ENCODE measurements at places on chromosomes 12 and 14.

DNA sequence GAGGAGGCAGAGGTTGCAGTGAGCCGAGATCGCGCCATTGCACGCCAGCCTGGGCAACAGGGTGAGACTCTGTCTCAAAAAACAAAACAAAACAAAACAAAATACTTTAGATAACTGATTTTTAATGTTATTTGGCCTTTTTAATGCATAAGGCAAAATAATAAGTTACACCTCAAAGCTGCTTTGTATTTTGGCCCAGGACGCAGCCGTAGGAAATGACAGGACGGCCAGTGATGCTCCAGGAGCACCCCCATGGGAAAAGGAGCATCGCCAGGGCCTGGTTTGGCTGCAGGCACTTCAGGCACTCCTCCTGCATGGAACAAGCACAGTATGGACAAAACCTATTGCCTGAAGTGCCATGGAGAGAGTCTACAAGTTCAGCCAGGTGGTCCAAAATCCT, 3.5 kb upstream of the NFKBIA start:
- no peak for DNase-seq

- no peak for DNase-seq
These were observed 37.3 kb downstream of the CCDC85C start for GRCh38 chr14:99566390-99567354.

GRCh38 chr12:128856035-128856790, 2.9 kb downstream of the GLT1D1 start:
- DNase-seq: no peak

- no peak for DNase-seq
These were observed 4.5 kb downstream of the ITPR2 start for GRCh38 chr12:26828280-26829073.

DNA sequence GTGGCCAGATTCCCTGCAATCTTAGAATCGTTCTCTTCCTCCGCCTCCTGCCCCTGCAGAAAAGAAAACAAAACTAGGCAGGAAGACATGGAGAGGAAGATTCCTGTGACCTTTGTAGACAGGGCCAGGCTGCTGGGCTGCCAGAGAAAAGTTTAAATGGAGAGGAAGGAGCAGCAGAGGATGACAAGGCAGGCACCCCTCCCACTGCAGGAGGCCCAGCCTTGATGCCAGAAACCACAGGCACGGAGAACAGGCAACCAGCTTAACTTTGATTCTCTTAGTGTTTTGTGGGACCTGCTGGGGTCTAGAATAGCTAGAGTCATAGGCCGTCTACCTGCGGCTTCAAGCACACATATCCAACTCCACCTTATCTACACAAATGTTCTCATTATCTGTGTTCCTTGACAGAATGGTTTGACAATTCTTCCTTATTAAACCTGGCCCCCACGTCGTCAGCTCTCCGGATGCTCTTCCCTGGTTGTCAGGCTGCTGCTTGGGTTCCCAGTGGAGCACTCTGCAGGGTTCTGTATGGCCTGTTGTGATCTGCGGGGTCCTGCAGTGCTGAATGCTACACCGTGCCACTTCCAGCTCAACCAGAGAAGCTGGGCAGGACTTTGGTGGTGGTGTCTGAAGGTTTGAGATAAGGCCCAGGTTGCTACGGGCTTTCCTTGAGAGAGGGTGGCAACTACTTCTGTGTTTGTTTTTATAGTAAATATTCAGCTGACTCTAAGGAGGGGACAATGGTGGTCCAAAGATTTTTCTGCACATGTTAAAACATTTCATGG, 609.5 kb downstream of the AACS start:
- no peak for DNase-seq

GRCh38 chr14:68792678-68792978, 239 bp downstream of the ZFP36L1 start:
- no peak for DNase-seq

GRCh38 chr12:10364815-10365622, 24.8 kb downstream of the KLRK1 start:
- DNase-seq: peak; percentile 70

DNA sequence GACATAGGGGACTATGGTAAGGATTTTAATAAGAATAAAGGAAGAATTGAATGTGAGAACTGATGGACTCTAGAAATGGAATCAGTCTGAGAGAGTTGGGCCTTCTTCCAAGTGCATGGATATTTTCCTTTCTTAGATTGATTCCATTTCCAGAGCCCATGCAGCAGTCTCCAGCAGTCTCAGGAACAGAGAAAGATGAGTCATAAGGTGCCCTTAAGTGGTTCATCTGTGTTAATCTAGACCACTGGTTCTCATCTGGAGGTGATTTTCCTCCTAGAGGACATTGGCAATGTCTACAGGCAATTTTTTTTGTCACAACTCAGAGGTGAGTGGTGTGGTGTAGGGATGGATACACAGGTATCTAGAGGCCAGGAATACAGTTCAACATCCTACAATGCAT, 25.9 kb downstream of the TRIM9 start:
- DNase-seq: no peak

All from AG20443 (cell line).